ENCODE measurements at places on chromosomes 1 and 21.

DNA sequence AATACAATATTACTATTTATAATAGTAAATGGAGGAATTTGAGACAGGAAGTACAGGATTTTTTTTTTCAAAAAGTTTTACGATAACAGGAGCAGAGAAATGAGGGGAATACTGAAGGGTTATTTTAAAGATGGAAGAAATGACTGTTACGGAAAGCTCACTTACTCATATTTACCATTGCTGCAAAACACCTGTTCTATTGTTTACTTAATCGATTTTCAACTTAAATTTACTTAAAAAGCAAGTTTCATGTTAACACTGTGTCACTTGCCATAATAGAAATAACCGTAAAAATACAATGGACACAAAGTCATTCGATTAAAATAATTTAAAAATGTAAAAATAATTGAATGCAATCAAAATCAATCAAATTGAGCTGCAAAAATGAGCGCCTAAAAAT is 3.4 kb upstream of the EXO1 start:
- DNase-seq, result no peak

DNA sequence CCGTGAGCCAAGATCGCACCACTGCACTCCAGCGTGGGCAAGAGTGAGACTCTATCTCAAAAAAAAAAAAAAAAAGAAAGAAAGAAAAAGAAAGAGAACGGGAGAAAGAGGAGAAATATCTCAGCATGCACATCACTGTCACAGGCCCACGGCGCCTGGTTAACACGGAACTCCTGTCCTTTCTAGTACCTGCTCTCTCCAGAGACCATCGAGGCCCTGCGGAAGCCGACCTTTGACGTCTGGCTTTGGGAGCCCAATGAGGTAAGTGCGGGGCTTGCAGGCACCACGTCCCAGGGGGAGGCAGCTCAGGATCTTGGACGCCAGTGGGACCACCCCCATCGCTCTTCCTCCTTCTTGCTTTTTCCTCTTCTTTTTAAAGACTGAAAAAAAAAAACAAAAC is 100.4 kb downstream of the PDE9A start:
- DNase-seq, result no peak

DNA sequence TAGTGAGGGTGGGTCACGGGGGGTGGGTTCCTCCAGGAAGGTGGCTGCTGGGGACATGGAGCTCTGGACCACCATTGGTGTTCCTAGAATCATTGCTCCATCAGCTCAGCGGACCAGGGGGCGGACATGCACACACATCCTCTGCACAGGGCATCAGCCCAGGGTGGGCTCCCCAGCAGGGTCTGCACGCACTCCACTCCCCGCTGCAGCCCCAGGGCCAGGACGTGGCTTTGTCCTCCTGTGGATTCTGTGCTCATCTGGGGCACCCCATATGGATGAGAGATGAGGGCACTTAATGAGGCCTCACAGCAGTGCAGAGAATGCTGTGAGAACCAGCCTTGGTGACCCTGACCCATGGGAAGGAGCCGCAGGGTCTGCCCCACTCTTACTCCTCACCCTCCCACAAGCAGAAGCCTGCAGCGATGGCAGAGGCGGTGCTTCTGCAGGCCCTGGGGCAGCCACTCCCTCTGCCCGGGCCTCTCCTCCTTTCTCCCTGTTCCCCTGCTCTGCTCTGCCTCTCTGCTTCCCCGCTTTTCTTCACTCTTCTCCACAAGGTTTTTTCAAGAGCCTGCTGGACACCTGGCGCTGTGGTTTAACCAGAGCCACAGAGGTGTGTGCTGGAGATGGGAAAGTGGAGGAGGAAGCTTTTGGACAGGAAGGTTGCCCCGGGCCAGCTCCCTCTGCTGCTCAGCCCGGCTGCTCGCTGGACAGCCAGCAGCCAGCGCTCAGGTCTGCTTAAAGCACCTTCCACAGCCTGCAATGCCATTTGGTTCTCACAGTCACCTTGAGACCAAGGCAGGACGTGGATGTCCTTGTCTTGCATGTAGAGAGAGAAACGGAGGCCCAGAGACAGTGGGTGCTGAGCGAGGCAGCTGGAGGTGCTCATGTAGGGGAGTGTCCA is 26.3 kb upstream of the PCBP3 start:
- no peak for DNase-seq

DNA sequence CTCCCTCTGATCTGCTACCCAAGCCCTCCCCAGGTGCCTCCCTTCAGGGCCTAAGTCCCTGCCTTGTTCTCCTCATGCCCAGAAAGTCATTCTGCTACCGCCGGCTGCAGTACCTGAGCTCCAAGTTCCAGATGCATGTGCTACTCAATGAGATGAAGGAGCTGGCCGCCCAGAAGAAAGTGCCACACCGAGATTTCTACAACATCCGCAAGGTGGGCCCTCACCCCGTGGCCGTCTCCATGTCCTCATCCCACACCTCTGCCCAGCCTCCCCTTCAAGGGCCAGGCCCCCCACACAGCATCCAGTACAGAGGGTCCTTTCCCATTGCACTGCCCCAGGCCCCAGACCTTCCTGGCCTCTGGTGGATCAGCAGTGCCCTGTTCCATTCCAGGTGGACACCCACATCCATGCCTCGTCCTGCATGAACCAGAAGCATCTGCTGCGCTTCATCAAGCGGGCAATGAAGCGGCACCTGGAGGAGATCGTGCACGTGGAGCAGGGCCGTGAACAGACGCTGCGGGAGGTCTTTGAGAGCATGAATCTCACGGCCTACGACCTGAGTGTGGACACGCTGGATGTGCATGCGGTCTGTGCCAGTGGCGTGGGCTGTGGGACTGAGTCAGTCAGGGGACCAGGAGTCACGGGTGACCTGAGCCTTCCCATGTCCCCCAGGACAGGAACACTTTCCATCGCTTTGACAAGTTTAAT is 8.2 kb downstream of the AMPD2 start:
- no peak for DNase-seq

GRCh38 chr1:170970256-170970655 is 34.9 kb downstream of the MROH9 start:
- DNase-seq, result no peak

GRCh38 chr1:226973371-226973897 is 33.3 kb downstream of the COQ8A start:
- no peak for DNase-seq

DNA sequence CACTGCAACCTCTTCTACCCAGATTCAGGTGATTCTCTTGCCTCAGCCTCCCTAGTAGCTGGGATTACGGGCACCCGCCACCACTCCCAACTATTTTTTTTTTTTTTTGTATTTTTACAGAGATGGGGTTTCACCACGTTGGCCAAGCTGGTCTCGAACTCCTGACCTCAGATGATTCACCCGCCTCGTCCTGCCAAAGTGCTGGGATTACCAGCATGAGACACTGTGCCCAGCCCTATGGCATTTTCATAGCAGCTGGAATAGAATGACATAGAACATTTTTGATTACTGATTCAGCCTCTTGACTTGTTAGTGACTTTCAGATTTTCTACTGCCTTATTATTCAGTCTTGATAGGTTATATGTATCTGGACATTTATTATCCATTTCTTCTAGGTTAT is 1046.2 kb downstream of the AMY1C start:
- no peak for DNase-seq

GRCh38 chr1:171226747-171227370 is 21.4 kb upstream of the FMO1 start:
- DNase-seq, result no peak

GRCh38 chr1:119632841-119633240 is 15.2 kb downstream of the ZNF697 start:
- no peak for DNase-seq

GRCh38 chr1:147225193-147225730 is at the start of gene FMO5:
Gene FMO5, minus strand, starts transcription at chr1:147225339. Its CDS starts 310 bp downstream, at chr1:147225029.
- DNase-seq, result peak; percentile 45

- no peak for DNase-seq
These were observed 16.7 kb downstream of the CD247 start for GRCh38 chr1:167501515-167502191.

DNA sequence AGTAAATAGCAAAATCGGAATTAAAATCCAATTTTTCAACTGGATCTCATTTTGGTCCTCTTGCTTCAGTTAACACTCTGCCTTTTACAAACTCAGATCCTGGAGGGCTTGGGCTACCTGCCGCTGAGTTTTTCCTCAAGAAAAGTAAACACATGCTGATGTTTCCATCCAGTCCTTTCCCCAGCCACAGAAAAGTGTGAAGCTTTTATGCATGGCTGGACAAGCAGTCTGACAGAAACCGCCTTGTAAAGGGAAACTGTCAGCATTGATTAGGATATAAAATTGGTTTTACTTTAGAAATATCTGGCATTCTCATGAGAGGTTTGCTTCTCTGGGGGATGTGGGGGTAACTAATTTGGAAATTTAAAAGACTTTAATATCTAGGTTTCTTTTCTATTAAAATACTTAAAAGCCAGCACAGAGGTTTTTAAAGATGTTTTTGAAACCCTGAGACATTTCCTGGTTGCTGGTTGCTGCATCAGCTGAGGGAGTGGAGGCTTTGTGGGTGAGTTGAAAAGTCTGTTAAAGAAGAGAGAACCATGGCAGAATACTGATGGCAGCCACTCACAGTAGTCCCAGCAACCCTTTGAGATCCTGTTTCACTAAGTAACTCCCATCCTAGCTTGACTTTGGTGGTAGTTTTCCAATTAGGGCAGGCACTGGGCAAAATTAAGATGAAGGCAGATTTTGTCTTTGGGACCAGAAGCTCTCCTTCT is 238.3 kb downstream of the PAPPA2 start:
- DNase-seq, result no peak

- no peak for DNase-seq
These were observed 78.6 kb downstream of the KCNN3 start for GRCh38 chr1:154791292-154792166.

GRCh38 chr1:37954316-37954971 is 7.6 kb upstream of the INPP5B start:
- no peak for DNase-seq

DNA sequence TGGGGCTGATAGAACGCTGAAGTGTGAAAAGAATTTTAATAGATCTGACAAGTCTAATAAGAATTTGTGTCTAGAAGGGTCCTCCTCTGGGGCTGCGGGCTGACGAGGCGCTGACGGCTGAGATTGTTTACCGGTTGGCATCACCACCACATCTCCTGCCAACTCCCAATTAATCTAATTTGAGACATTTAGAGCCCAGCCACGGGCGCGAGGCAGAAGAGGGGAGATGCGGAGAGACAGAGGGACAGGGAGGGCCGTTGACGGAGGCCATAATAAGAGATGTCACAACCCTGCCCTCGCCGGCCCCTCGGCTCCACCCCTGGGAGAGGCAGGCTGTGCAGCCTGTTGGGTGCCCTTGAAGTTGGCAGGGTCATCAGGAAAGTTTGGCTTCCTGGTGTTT is 109.3 kb downstream of the PAX7 start:
- no peak for DNase-seq

GRCh38 chr21:16454399-16454798 is 724.6 kb downstream of the USP25 start:
- DNase-seq, result no peak

- no peak for DNase-seq
These were observed 96.7 kb upstream of the CXADR start for GRCh38 chr21:17416139-17416538.

- no peak for DNase-seq
These were observed 29.3 kb downstream of the ERG start for GRCh38 chr21:38468989-38469388.

GRCh38 chr1:97074771-97075170 is 353.2 kb downstream of the PTBP2 start:
- no peak for DNase-seq

DNA sequence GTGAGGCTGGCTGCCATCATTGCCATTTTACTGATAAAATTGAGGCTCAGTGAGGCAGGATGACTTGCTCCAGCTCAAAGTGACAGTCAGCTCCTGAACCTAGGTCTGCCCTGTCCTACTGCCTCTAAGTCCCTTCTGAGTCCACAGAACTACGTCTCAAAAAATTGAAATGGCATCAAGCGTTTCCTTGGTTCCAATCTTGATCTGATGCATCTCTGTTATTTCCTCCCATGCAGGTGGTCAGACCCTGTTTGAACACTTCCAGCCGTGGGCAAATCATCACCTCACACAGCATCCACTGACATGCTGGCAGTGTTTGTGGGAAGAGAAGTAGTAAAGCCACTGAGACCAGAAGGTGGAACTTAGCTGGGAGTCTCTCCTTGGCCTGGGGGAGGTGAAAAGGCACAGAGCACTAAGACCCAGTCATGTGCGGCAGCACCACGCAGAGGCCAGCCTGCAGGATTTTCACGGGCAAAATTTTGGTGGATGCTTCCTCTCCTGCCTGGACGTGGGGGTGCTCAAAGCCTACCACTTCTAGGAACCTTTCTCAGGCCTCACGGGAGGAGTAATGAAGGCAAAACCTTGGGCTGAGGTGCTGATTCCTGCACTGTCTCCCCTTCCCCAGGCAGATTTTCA is 7.8 kb upstream of the CPLANE2 start:
- no peak for DNase-seq

DNA sequence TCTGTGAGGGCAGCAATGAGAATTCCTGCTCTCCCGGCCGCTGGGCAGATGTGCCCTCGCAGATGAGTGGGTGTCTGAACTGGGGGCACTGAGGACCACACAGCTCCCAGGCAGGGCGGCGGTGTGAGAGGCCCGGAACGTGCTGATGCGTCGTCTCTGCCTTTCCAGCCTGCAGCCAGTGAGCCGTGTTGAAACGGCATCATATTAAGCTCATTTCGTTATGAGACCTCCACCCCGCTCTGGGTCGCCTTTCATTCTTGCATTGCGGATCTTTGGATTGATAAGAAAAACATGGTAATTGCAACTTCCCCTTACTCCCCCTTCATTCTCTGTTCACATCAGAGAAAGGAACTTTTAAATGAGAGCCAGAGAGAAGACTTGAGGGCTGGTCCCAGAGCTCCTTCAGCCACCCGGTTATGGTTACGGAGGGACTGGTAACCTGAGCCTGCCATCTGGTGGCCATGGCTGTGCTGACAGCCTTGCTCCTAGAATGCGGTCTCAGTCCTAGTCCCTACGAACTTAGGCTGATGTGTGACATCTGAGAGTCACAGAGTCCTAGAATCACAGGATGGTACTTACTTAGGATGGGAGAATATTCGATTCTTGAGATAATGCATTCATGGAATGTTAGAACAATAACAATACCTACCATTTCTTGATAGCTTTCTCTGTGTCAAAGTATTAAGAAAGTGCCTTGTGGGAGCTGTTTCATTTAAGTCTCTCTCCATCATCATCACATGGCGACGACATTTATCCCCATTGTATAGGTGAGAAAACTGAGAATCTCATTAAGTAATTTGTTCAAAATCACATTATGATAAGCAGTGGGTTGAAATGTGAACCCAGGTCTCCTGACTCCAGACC is 271.0 kb downstream of the TRABD2B start:
- DNase-seq, result peak; percentile 50

- no peak for DNase-seq
These were observed 11.0 kb upstream of the SERBP1 start for GRCh38 chr1:67441183-67441582.

DNA sequence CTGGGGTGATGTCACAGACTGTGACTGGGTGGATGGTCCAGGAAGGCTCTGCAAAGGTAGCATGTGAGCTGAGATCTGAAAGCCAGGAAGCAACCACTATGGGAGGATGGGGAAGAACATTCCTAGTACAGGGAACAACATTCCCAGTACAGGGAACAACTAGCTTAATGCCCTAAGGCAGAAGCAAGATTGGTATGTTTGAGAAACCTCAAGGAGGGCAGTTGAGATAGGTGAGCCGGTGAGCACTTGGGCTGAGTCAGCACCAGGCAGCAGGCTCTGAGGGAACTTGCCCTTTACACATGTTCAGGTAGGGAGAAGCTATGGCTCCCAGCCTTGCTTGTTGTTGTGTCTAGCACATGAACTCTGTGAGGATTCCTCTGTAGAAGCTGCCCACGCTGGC is 24.2 kb upstream of the CACNA1E start:
- DNase-seq, result no peak

GRCh38 chr1:90162216-90162615 is 167.3 kb downstream of the ZNF326 start:
- DNase-seq, result no peak

- no peak for DNase-seq
These were observed 41.3 kb upstream of the FHAD1 start for GRCh38 chr1:15205586-15206346.
